HFFc6 (cell line): ENCODE measurements at places on chromosomes 3 and 15.

DNA sequence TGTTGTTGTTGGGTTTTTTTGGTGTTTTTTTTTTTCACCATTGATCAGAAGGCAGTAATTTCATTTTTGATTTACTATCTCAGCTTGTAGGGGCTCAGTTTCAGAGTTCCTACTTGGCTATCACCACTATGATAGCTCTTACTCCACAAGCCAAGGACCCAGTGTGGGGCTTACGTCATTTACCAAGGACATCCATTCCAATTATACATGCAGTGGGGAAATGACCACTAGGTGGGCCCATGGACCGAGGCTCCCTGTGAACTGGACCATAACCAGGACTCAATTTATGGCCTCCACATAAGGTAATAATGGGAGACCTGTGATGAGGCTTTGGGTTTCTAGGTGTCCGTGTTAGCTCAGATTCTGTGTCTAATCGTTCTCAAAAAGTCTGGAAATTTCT lies 67.5 kb upstream of the CACNA1D start:
- DNase-seq: no peak

DNA sequence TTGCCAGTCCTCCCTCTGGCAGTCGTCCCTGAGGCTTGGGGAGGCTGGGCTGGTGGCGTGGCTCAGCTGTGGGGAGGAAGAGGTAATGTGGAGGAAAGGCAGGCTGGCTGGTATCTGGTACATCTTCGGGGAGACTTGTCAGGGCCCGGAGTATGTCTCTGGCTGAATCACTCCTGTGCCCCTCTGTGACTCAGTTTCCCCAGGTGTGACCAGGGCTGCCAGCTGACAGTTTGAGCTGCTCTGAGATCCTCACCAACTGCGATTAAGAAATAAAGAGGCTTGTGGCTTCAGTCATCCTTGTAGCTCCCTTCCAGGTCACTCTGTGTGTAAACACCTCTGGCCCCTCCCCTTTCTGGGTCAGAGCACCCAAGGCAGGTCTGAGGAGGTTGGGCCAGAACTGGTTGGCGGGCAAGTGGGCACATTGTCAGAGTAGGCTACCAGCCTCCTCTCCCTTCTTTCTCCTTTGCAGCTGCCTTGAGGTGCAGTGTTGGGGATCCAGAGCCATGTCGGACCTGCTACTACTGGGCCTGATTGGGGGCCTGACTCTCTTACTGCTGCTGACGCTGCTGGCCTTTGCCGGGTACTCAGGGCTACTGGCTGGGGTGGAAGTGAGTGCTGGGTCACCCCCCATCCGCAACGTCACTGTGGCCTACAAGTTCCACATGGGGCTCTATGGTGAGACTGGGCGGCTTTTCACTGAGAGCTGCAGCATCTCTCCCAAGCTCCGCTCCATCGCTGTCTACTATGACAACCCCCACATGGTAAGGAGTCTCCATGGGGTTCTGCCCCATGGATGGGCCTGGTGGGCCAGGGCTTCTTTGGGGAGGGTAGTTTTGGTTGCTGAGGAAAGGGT lies 3.0 kb downstream of the TEX264 start:
- DNase-seq: no peak

GRCh38 chr3:194906229-194906629 lies 220.5 kb downstream of the FAM43A start:
- DNase-seq: peak; percentile 11

- no peak for DNase-seq
Observed at GRCh38 chr3:7238565-7239295, 377.8 kb downstream of the GRM7 start.

GRCh38 chr15:84595660-84596059 lies 5.1 kb upstream of the ZSCAN2 start:
- no peak for DNase-seq

DNA sequence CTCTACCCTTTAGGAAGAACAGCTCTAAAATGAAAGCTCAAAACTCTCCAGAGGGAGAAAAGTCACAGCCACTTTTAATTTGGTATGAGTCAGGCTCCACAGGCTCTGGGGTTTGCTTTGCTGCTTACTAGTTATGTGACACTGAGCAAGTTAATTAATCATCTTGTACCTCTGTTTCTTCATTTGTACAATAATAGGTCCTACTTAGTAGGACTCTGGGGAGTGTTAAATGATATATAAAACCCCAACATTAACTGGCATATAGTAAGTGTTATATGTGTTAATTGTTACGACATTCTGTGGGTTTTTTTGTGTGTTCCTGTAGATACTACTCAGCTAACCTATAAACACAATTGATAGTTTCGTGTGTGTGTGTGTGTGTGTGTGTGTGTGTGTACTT lies 6.6 kb downstream of the ACKR2 start:
- no peak for DNase-seq

DNA sequence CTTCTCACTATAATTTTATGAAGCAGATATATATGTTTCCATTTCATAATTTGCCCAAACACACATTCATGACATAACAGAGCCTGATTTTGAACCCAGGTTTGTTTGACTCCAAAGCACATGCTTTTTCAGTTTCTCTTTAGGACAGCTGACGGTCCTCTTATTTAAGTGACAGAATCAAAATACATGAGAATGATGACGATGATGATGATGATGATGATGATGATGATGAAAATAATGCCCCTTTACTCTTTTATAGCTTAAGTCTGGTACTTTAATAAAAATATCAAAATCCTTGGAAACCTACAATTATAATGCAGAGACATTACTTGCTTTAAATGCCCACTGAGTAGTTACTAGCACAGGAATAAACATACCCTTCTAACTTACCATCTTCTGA lies 15.3 kb downstream of the COPB2 start:
- DNase-seq: no peak

- DNase-seq: peak; percentile 82
Observed at GRCh38 chr15:70327856-70328678, 230.3 kb upstream of the TLE3 start.

- no peak for DNase-seq
Observed at GRCh38 chr15:71226536-71227455, 111.5 kb downstream of the THSD4 start.

DNA sequence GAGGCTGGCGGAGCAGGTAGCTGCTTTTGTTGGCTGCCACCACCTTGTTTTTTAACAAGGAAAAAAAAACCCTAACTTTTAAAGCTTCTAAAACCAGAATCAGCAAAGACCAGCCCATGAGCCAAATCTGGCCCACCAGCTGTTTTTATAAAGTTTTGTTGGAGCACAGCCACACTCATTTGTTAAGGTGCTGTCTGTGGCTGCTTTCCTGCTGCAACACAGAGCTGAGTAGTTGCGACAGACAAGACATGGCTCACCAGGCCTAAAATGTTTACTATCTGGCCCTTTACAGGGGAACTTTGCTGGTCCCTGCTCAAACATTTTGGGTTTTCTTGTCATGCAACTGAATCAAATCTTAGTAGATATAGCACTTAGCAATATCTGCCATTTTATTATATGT lies 18.9 kb downstream of the EFCAB12 start:
- DNase-seq: no peak

DNA sequence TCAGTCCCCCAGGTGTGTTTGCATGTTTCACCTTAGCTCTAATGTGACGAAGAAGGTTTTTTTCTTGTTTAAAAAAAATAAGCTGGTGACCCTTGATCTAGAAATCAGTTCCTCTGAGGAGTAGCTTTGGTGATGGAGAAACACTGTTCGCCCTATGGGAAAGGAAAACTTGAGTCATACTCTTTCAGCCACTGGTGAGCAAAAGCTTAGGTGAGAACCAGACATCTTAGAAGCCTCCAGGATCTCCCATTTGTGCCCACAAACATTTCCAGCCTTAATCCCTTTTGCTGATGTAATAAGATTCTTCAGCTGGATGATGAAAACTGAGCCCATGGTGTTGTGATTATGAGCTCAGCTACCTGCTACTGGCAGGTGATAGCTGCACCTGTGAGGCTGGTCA lies 37.8 kb downstream of the SLC27A2 start:
- peak; percentile 51 for DNase-seq

- DNase-seq: peak; percentile 18
Observed at GRCh38 chr3:184531626-184532280, 29.8 kb upstream of the EPHB3 start.

- no peak for DNase-seq
Observed at GRCh38 chr3:151101270-151101969, 16.0 kb downstream of the MED12L start.

- no peak for DNase-seq
Observed at GRCh38 chr3:138257986-138258385, 70.9 kb downstream of the ARMC8 start.

DNA sequence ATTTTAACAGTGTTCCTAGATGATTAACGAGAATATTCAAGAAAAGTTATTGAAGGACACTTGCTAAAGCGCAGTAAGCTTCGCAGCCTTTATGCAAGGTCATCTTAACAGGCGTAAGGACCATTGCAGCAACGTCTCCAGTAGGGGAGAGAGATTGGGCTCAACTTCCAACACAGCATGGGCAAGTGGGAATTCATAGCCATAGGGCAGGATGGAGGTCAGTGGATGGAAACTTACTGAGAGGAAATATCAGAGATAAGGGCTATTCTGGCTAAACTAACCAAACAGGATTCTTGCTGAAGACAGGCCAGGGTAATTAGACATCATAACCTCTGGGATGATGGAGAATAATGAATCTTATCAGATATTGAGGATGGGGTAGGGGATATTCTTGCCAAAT lies 82.8 kb downstream of the DHX36 start:
- no peak for DNase-seq

DNA sequence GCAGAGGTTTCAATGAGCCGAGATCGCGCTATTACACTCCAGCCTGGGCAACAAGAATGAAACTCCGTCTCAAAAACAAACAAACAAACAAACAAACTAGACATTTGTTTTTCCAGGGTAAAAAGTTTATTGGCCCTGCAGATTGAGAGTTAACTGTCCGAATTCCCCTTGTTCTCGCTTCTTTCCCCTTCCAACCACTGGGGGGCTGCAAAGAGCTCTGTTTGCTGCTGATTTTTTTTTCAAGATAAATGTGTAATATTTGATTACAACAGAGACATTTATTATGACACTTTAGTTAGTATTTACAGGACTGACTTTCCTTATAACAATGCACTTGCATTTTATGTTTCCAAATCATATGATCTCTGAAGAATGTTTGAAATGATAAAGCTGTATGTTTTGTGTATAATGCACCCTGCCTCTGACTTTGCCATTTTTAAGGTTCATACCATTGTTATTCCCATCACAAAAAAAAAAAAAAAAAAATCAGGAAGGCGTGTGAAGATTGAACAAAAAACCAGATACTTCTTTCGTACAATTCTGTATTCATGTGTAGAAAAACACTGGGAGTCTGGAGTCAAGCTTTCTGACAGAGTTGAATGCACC lies 2.8 kb downstream of the CLSTN2 start:
- peak; percentile 2 for DNase-seq

DNA sequence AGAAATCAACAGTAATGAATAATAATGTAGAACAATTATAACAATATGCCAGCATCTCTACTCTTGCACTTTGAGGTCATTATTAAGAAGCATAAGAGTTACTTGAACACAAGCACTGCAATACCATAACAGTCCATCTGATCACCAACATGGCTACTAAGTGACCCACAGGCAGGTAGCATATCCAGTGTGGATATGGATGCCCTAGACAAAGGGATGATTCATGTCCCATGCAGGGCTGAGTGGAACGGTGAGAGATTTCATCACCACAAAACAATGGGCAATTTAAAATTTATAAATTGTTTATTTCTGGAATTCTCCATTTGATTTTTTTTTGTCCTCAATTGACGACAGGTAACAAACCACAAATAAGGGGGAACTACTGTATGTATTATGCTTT lies 107.7 kb upstream of the TSC22D2 start:
- DNase-seq: no peak

GRCh38 chr3:149532489-149533180 lies 58.1 kb downstream of the TM4SF4 start:
- no peak for DNase-seq

GRCh38 chr3:132817646-132818177 lies 95.5 kb upstream of the NPHP3 start:
- no peak for DNase-seq
